ENCODE measurements at places on chromosomes 7 and 10. TPM values are rescaled to one million over a fixed set of nuclear protein-coding genes. Genes with fewer than 3 reads are reported as not detected.

GRCh38 chr7:135692055-135692454 is 29.7 kb downstream of the STMP1 start:
- no peak for DNase-seq

GRCh38 chr7:116736927-116737715 is 65.1 kb downstream of the MET start:
- no peak for DNase-seq

DNA sequence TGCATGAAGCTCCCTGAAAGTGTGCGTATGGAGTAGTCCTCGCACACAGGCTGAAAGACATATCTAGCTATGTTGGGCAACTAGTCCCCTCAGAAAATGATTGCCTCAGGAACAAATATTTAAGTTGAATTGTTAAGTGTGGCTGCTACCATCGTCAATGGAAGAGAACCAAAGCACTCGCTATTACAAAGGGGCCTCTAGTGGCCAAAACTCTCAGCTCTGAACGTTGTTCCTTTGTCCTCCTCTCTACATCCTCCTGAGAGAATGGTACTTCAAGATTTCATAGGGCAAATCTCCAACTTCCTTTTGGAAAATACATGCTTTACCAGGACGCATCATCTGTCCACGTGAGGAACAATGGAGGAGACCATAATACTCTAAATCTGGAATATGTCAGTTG is 209.9 kb downstream of the NRG3 start:
- no peak for DNase-seq

DNA sequence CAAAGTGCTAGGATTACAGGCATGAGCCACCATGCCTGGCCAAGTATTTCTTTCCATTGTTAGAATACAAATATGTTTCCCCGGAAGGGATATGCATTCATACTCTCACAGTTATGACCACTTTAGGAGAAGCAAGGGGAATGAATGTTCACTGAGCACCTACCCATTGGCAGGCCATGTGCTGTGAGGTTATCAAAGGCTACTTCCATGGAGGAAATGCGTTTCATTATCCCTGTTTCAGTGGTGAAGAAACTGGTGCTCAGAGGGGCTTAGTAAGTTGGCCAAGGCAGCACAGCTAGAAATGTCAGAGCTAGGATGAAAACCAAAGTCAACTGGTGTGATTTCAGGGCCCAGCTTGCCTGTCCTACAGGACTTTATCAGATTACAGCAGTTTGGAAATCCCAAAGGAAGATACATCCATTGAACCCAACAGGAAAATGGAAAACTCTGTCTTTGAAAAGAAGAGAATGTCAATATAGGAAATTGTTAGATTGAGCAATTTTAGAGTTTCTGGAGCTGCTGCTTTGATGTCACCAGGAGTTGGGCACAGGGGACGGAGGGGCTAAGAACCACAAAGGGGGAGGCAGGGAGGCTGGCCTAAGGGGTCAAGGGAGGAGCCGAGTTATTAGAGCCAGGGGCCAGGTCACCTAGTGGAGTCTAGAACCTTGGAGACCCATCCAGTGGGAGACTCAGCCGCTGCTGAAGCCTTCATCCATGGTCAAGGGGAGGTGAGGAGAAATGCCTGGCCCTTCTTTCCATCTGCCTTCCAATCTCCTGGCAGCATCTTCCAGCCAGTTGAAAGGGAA is 319.8 kb downstream of the FRMD4A start:
- DNase-seq = no peak

DNA sequence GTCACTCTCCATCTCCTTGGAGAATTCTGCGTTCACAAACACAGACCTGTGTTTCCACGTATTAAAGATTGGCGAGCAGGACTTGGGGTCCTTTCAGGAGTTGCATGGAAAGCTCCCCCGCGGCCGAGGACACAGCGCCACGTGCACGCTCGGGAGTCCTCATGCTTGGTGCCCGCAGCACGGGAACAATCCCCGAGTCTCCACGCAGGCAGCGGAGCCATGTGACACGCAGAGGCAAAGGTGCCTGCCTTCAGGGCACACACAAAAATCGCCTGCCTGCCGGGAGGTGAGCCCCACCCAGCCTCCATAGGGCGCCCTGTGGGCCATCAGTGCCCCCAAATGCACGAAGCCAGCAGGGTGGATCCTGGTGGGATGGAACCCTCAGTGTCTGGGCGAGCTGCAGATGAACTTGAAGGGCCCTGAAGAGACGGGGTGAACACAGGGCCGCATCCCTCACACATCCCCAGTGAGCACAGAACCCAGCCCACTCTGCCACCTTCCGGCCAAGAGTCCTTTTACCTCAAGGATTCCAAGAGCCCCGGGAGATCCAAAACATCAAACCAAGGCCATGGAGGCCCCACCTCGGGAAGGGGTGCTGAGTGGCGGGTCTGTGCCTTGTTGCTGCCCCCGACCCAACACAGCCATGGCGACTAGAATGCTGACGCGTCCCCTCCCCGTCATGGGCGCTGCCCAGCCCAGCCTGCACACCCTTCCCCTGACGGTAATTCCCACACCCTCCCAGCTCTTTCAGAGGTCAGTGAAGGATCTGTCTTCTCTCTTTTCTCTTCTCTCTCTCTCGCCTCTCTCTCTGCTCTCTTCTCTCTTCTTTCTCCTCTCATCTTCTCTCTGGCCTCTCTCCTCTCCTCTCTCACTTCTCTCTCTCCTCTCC is 55.9 kb downstream of the CFAP46 start:
- no peak for DNase-seq

- peak; percentile 74 for DNase-seq
Observed at GRCh38 chr10:43461950-43462349, 25.0 kb downstream of the ZNF487 start.

The HKDC1 gene
- total RNA-seq = 0.51 TPM

The LBX1 gene
- not detected for total RNA-seq

- DNase-seq = no peak
Observed at GRCh38 chr10:123160311-123160980, 6.2 kb downstream of the BUB3 start.

- no peak for DNase-seq
Observed at GRCh38 chr7:120645966-120646365, 212.0 kb downstream of the TSPAN12 start.

- DNase-seq = no peak
Observed at GRCh38 chr10:107740962-107741690, 576.6 kb upstream of the SORCS1 start.

DNA sequence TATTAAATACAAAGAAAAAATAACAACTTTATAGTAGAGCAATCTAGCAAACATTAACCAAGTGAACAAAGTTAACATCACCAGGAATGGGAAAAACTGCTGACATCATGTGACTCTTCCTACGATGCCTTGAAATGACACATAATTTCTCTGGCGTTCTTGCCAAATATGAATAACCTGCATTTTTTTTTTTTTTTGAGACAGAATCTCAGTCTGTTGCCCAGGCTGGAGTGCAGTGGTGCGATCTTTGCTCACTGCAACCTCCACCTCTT is 126.5 kb upstream of the VKORC1L1 start:
- peak; percentile 54 for DNase-seq

The CHST3 gene
- total RNA-seq = 38.5 TPM

GRCh38 chr7:128215739-128216138 is 25.3 kb upstream of the LEP start:
- peak; percentile 66 for DNase-seq

- DNase-seq = no peak
Observed at GRCh38 chr7:125661677-125662076, 732.1 kb upstream of the POT1 start.

The OR6V1 gene
- not detected for total RNA-seq

The HTR5A gene
- not detected for total RNA-seq

The PPIF gene
- 77.2 TPM for total RNA-seq

- peak; percentile 86 for DNase-seq
Observed at GRCh38 chr10:35331894-35332640, 4.2 kb upstream of the CCNY start.

- peak; percentile 83 for DNase-seq
Observed at GRCh38 chr10:62231371-62231770, 37.3 kb downstream of the RTKN2 start.

DNA sequence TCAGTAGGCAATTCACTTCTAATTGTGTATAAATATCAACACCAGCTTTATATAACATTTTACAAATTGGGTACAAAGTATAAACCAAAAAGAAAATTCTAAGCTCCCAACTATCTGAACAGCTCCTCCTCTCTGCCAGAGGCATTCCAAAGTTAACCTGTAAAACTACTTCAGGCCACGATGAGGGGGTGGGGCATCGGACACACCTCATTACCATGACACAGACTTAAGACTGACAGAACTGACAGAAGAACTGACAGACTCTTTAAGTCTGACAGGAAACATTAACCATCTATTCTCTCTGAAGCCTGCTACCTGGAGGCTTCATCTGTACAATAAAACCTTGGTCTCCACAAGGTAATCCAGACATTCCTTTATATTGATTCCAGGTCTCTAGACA is 12.3 kb downstream of the ESYT2 start:
- no peak for DNase-seq

DNA sequence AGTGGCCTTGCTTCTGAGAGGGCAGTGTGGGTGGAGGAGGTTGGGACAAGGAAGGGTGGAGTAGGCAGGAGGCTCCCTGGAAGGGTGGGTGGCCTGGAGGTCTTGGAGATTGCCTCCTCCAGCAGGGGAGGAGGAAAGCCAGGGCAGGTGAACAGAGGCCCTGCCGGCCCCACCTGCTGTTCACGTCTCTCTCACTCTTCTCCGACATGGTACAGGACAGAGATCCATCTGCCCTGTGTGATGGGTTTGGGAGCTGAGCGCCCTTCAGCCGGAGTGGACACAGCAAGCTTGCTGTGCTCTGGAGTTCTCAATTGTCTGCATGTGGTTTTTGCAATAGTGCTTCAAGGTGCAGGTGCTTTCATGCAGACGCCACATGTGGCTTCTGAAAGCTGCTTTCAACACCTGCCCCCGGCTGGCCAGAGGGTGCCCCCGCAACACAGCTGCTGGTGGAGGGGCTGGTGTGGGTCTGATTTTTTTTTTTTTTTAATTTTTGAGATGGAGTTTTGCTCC is 82.8 kb upstream of the GNA12 start:
- no peak for DNase-seq

- peak; percentile 75 for DNase-seq
Observed at GRCh38 chr10:17056781-17057428, 72.7 kb downstream of the CUBN start.

- peak; percentile 80 for DNase-seq
Observed at GRCh38 chr7:98841179-98841997, 28.4 kb downstream of the TMEM130 start.

- no peak for DNase-seq
Observed at GRCh38 chr7:37826825-37827224, 21.6 kb upstream of the NME8 start.

DNA sequence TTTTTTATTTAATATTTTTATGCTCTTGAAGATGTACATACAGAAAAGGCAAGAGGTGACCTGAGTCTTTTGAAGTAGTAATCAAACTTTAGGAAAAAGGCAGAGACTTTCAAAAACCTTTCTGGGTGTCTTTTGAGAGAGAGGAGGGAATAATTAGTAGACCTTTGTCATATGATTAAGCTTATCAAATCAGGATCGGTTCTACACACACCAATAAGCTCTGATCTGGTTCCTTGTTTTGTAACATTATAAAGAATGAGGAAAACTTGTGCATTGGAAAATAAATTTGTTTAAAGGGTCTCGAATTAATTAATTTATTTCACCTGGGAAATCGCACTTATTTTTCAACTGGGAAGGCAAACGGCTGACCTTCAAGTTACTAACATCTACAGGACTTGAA is 11.9 kb downstream of the TWIST1 start:
- no peak for DNase-seq

DNA sequence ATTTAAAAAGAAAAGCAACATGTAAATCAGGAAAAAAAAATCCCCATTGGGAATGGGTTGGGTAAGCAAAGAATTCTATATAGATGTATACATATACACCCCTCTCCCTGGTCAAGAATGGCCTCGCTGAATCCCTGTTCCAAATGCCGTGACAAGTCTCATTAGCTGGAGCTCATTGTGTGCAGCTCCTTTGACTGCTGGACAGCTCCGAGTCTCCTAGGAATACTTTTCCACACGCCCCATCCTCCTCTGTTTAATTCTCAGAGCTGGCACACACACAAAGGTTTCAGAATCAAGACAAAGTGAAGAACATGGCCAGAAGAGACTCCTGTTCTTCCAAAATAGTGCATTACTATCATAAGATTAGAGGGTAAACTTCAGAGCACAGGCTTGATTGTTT is 130.9 kb upstream of the MKLN1 start:
- DNase-seq = no peak

The PODXL gene
- total RNA-seq = 8.3 TPM

DNA sequence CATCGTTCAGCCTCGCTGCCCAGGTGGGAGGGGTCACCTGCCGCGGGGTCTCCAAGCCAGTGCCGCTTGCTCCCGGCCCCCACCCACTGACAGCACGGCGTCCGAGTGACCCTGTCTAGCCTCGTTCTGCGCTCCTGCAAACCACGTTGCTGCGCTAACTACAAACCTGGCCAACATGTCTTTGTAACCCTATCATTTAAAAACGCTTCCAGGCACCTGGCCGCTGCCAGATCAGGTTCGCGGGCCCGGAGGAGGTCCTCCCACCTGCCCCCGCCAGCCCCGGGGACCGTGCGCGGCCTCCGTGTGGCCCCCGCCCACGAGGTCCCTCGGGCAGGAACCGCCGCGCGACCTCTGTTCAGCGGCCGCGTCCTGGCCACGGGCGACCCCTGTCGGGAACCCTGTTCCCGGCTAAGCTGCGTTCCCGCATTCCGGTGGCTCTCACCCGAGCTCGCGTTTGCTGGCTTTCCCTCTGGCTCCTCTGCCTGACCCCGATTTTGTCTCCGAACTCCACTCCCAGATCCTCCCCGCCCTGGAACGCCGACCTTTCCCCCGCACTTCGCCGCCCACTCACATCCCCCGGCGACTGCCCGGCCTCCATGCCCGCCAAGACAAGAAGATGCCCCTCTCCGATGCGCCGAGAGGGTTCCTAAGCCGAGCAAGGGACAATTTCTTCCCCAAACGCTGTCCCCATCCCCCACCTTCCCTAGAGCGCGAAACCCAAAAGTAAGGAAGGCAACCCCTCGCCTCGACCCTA is 2.4 kb downstream of the SFMBT2 start:
- DNase-seq = no peak

The GIMAP8 gene
- total RNA-seq = not detected

- DNase-seq = no peak
Observed at GRCh38 chr7:141949451-141949850, 2.7 kb upstream of the CLEC5A start.

GRCh38 chr7:71612911-71613310 is 481.0 kb downstream of the GALNT17 start:
- no peak for DNase-seq

- DNase-seq = no peak
Observed at GRCh38 chr7:75960372-75960771, 34.0 kb downstream of the TMEM120A start.

GRCh38 chr7:127995156-127995880 is 35.9 kb downstream of the LRRC4 start:
- peak; percentile 16 for DNase-seq

DNA sequence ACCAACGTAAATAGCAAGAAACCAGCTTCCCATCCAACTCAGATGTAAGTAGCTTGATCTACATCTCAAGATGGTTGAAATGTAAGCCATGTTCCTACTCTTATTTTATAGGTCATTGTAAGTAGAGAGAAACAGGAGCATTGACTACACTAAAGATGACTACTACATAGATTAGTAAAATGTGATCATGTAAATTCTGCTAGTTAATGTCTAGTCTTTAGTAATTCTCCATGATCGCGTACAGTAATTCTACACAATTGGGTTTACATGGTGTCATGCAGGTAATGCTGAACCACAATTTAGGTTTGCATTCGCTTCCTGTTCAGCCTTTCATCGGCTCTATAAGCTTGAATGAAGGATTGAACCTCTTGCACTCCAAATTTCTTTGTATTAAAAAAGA is 14.9 kb upstream of the SFMBT2 start:
- no peak for DNase-seq
